ENCODE measurements at places on chromosomes 2 and 18.

- DNase-seq: no peak
These were observed 602.2 kb downstream of the DSC3 start for GRCh38 chr18:30440351-30440750.

DNA sequence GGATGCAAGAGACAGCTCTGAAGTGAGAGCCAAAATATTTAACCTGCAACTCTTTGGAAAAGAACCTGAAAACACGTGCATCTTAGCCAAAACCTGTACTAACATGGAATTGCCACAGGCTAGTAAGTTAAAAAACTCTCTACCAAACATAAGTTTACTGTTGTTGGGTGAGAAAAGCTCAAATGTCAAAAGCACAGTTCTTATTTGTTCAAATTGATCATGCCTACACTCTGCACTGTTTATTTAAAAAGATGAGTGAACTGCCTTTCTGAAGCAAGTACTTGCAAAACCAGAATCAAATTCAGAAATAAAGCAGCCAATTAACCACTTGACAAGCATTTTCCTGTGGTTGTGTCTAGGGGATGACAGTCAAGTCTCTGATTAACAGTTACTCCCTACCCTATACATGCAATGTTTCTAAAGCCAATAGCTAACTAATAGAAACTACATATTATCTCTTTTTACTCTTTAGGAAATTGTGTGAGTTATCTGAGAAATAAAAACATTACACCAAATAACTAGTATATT is 5.6 kb downstream of the IKZF2 start:
- DNase-seq: no peak

DNA sequence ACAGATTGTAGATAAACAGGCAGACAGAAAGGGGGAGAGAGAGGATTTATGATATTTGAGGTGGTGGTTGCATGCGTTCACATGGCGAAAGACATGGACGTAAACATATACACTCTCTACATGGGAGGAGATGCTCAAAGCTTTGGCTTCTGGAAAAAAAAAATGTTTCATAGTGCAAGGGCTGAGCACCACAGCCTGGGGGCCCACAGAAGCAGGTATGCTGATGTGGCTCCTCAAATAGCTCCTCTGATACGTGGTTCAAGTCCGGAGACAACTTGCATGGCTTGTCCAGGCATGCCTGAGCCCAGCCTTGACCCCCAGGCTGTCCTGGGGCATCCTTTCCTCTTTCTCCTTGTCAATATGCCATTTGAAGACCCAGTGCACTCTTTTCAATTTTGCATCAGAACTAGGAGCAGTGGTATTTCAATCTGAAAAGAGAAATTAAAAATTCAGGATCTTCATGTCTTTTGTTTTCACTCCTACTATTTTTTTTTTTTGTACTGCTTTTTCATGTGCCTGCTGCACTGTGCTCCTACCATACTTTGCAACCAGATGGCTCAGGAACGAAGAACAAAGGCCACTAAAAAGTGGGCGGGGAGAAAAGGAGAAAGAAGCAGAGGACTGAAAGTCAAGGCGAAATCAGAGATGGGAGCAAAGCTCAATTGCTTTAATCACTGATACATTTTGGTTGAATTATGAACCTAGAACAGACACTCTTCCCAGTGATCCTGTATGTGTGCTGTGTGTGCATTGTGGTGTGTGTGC is 495.7 kb upstream of the TCF4 start:
- DNase-seq: no peak

- DNase-seq: no peak
These were observed at the start of gene LRATD1 for GRCh38 chr2:14632133-14632936. LRATD1 (plus strand) TSS chr2:14632717; CDS start chr2:14633980, 1,263 bp downstream.

GRCh38 chr2:28357055-28357454 is 35.6 kb upstream of the FOSL2 start:
- DNase-seq: no peak

DNA sequence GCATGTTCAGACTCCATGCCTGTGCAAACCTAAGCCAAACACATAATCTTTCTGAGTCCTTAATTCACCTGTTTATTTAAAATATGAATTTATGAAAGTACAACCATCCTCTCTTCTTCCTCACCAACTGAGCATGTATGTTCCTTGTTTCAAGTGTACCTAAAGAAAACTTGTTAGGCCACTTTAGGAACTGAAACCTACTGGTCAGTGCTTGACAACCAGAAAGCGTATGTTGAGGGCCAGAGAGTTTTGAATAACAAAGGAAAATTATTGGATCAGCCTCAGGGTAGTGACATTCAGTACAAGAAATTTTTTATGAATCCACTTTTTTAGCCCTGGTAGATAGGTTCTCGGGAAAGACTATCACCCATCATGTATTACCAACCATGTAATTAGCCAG is 847.6 kb upstream of the CELF4 start:
- DNase-seq: no peak

DNA sequence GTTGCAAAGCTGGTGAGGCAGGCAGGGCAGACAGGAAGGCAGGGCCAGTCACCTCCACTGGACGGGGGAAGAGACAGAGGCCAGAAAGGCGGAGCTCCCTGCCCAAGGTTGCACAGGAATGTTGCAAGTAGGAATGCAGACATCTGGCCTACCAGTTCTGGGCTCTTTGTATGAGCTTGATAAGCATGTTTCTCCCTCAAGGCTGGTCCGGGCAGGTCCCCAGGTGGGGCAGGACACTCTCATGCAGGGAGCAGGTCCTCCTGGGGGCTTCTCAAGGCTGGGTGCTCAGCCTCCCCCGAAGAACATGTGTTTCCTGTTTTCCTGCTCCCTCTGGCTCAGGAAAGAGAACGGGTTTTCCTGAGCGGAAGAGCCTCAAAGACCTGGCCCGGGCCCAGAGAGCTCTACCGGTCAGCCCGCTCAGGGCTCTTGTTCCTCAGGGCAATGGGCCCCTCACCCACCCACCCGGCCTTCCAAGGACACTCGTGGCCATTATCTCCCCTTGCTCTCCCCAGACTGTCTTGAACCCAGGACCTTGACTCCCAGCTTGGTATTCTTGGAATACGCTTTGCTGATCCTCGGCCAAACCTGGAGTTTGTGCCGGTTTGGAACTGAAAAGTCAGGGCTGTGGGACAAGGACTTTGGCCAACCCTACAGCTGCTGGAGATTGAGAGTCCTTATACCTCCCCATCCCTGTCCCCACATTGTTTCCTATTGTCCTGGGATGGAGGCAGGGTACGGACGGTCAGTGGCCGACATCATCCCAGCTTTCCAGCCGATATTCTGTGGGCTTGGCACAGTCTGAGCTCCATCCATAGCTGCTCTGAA is 87.7 kb upstream of the HAAO start:
- no peak for DNase-seq

- DNase-seq: no peak
These were observed 212.3 kb upstream of the TRIB2 start for GRCh38 chr2:12504443-12504842.

DNA sequence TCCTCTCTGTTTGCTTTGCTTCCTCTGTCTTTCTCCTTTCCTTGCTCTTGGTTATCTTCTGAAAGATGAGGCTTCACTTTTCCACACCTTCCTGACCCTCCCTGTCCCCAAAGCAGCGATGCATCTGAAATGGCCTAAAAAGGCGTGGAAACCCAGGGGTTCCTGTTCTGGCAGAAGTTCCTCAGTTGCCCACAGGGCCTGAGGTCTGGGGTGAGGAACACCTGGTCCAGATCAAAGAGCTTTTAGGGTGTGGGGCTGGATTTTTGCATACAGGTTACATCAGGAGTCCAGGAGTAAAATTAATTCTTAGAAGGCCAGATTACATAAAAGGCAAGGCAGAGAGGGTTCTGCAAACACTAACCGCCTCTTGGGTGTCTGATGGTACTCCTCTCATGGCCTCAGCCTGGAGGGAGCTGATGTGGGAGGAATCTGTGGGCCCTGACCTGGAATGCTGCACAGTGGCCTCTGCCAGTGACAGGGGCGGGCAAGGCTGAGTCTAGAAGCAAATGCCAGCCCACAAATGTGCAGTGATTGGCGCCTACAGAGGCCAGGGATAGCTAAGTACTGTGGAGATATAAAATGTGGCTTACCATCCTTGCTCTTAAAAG is 41.8 kb downstream of the INPP4A start:
- no peak for DNase-seq

- no peak for DNase-seq
These were observed 194.5 kb downstream of the UBE2E3 start for GRCh38 chr2:181174611-181175580.

DNA sequence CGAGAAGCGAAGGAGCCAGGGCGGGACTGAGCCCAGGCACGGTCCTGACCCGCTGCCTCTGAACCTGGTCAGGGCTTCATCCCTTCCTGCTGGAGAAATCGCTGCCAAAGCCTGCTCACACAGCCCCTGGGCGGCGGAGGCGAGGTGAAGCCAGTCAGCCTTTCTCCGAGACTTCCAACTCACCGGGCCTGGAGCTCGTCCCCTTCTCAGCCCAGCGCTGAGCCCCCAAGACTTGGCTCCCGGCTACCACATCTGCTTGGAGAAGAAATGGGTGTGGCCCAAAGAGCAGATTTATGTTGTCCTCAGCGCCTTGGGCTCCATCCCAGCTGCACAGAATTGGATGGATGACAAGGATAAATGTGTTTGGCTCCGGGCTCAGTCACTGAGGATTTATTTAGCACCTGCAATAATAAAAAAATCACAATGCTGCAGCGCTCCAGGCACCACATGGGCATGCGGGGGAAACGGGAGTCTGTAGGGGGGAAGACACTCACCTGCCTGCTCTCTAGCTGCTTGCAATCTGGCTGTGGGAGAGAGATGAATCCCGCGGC is 64.9 kb downstream of the ACTR2 start:
- DNase-seq: no peak

DNA sequence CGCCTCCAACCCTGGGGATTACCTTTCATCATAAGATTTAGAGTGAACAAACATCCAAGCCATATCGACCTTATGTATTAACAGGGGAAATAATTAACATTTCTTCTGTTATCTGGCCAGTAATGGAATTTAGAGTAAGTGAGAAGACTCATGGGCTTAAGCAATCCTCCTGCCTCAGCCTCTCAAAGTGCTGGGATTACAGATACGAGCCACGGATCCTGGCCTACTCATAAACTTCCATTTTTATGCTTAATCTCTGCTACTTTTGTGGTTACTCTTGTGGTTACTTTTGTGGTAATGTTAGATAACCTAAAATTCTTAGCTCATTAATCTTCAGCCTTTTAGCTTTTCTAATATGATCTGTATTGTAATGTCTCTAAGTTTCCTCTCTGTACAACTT is 159.3 kb upstream of the SLC8A1 start:
- DNase-seq: no peak

- no peak for DNase-seq
These were observed 86.5 kb downstream of the XDH start for GRCh38 chr2:31328026-31328425.

DNA sequence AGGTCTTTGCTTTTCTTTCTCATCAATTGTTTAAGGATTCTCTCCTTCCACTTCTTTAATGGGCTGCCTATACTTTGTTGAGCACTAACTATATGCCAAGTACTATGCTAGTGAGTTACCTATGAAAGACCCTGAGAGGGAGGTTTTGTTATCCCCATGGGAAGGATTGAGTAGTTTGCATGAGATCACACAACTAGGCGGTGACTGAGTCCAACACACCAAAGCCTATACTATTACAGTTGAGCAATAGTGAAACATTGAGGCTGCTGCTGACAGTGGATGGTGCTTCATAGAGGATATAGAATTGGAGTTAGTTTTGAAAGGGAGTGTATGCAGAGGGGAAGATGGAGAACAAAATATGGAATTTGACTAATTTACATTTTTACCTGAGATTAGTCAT is 15.8 kb downstream of the NABP1 start:
- no peak for DNase-seq

Measured in activated naive CD4-positive, alpha-beta T cell (primary cell).